ENCODE measurements at places on chromosomes 2 and 18.
A peak's percentile ranks its signal among the peaks of the same experiment; 100 is the strongest.

DNA sequence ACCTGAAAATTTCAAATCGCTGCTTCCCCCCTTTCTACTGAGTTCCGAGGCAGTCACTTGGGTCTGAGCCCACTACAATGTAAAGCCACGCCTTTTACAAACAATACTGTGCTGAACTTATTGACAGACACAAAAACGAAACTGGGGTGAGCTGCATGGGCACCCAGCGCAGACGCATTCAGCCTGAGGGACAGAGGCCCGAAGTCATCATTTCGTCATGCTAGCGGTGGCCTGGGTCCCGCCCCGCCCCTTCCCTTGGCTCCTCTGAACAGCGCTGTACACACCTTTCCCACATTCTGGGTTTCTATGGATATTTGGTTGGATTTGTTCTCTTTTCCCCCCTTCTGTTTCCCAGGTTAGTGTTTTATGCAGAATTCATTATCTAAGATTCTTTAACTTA lies 71.7 kb downstream of the EIPR1 start:
- DNase-seq, result no peak

GRCh38 chr18:62571648-62572047 lies 48.8 kb downstream of the ZCCHC2 start:
- DNase-seq, result no peak

GRCh38 chr2:128797092-128797491 lies 478.4 kb upstream of the HS6ST1 start:
- DNase-seq, result no peak

DNA sequence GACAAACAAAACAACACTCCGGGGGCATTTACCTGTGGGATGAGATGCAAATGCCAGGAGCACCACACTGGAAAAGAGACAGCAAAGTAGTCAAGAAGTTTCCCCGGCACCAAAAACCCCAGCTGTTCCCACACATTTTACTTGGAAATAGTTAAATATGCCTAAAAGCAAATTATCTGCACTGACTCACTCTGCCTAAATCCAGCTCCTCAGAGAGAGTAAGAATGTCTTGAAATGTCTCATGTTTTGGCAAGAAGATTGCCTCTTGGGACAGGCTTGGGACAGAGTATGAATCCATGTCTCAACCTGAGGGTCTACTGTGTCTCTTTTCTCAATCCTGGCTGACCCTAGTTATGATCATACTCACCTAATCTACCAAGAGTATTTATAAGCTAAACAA lies 87.5 kb upstream of the RIOK3 start:
- DNase-seq, result no peak

DNA sequence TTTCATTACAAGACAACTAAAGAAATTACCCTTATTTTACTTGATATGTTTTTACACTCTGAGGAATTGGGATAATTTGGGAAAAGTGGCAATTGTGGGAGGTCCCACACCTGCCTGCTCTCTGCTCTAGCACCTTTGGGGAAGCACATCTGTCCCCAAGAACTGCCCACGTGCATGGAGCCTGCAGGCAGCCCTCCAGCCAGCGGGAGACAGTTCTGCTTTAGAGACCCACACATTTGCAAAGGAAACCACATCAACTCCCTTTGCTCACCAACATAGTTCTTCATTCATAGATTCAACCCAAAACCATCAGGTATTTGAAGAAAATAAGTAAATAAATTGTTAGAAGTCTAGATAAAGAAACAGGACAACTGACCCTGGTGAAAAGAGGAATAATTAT lies 239.9 kb upstream of the ID2 start:
- DNase-seq, result no peak

DNA sequence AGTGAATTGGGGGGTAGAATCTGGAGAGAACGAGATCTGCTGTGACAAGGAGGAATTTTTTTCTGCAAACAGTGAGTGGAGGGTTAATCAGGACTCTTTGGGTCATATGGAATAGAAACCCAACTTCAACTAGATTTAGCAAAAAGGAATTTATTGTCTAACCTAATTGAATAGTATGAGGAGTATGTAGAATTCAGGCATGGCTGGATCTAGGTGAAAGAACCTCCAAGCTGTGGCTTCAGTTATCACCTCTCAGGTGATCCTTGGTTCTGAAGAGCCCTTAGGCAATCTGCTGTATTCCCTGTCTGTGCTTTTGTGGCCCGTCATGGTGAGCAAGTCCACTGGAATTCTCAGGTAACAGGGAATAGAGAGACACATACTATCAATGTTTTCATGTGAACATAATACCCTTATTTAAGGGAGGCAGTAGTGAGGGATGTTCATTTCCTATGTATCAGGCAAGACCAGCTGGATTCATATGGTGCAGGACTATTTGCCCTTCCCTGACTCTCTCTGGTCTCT lies 164.7 kb downstream of the ALPK2 start:
- no peak for DNase-seq

- DNase-seq, result no peak
Measured at GRCh38 chr2:67159929-67160328, 237.2 kb upstream of the ETAA1 start.

GRCh38 chr18:8681196-8681595 lies 24.2 kb upstream of the MTCL1 start:
- no peak for DNase-seq

DNA sequence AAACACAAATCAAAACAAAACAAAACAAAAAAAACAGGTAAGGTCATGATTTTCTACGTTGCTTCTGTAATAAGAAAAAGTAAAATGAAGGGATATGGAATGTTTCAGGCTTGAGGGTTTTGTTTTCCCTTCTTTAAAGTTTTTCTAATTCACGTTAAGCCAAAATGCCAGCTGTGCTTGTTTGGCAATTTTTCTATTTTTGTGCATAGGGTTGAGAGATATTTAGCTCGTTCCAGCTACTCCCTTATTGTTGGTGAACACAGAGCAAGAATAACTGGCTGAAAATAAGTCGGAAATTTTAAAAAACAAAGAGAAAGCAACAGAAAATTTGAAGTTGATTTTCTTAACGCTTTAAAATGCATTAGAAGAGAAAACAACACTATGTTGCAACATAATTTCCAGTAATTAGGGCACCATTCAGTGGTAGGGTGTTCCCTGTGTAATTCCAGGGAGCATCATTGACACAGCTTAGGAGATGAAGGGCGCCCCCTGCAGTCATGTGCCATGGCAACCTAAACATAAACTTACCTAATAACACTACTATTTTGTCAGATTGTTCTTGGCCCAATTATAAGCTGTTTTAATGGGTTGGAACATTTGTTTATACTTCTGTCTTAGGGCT lies 99.5 kb downstream of the DTNA start:
- no peak for DNase-seq

GRCh38 chr2:88959480-88960204 lies 268.2 kb downstream of the RPIA start:
- DNase-seq, result no peak

DNA sequence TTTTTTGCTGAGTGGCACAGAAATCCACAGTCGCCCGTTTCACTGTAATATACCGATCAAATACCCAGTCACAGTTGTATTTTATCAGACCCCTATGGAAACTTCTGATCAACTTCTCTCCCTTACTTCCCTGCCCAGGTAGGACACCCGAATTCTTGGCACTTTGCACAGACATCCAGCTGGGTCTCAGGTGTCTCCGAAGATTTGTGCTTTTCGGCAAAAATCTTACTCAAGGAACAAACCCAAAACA lies 596 bp downstream of the MREG start:
- no peak for DNase-seq

DNA sequence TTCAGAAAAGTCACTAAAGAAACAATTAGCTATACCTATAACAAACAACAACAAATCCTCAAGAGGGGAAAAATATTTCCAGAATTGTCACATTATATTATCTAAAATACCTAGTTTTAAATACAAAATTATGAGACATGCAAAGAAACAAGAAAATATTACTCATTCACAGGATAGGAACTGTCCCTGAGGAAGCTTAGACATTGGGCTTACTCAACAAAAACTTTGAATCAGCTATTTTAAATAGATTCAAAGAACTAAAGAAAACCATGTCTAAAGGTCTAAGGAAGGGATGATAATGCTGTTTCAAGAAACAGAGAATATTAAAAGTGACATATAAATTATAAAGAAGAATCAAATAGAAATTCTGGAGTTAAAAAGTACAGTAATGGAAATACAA lies 131.9 kb upstream of the ZNF516 start:
- no peak for DNase-seq

DNA sequence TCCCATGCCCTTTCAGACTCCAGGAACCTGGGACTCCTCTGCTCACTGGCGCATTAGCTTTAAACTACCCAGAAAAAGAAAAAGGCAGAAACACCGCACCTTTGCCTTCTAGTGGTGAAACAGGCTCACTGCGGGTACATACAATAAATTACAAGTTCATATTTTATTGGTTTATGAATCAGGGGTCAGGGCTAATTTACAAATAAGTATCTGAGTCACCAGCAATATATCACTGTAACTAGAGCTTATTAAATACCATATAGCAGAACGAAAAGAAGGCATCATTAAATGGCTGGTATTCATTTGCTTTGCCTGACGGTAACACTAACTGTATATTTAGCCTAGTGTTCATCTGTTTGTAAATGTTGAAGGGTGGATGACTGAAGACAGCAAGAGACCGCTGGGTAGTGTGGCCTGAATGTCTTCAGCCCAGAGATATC lies 26.9 kb upstream of the DTNB start:
- DNase-seq, result peak; percentile 5

DNA sequence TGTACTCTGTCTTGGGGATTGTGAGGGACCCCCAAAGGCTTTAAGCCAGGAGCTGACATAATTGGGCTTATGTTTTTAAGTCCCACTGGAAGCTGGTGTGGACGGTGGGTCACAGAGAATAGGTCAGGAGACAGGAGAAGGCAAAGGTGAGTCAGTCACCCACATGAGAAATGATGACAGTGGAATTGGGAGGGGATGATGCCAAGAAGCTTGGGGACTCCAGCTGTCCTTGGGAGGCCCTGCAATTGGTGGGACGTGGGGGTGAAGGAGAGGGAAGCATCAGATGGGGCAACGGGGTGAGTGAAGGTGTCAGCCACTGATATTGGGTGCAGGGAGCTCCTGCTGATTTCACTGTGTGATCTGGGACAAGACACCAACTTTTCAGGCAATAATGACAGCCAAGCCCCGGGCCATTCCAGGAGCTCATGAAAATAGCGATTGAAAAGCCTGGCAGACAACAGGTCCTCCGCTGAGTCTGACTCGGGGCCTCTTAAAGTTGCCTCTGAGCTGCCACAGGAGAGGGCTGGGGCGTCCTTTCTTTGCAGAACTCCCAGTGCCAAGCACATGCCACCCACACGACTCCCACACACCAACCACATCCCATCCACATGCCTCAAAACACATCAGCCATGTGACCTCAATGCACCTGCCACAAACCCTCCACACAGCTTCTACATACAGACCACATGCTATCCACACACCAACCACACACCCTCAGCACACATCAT lies 13.4 kb downstream of the TNS1 start:
- DNase-seq, result no peak

DNA sequence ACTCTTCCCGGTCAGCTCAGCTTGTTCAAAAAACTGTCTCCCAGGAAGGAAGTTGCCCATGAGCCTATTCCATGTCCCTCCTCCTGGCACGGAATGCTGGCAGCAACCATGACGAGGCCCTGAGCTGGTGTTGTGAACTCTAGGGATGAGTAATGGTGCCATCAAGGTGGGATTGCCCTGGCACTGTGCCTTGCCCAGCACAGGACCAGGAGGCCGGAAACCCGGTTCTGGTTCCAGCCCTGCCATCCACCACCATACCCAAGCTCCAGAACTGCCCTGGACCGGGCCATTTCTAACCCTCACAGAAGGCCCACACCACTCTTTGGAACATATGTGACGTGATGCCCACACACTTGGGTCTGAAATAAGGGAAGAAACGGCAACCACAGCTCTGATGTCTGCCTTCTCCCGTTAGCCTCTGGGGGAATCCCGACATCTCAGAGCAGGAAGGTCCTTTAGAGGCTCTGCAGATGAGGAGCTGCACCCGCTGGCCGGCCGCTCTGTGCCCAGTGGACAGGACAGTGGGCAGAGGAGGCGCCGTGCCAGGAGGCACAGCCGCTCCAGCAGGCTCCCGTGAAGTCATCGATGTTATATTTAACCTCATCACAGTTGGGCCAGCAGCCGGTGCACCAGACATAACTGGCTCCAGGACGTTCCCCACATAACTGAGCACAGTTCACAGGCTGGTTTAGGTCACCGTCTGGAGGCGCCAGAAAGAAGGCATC lies 462.1 kb upstream of the ID2 start:
- DNase-seq, result no peak

DNA sequence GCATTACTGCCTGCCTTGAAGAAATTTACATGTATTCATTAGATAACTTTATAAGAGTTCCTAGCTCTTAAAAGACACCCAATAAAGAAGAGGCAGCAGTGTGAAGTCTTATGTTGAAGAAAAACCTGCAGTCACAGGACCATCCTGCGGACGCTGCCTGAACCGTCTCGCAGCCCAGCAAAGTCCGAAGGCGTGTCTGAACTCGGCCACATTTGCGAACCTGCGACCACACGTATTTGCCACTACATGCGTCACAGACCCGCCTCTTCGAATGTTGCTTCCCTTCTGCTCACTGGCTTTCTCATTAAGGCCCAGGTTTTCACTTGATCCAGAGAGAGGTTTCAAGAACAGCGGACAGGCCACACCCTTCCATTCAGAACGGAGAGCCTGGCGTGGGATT lies 41.2 kb downstream of the CNGA3 start:
- no peak for DNase-seq

DNA sequence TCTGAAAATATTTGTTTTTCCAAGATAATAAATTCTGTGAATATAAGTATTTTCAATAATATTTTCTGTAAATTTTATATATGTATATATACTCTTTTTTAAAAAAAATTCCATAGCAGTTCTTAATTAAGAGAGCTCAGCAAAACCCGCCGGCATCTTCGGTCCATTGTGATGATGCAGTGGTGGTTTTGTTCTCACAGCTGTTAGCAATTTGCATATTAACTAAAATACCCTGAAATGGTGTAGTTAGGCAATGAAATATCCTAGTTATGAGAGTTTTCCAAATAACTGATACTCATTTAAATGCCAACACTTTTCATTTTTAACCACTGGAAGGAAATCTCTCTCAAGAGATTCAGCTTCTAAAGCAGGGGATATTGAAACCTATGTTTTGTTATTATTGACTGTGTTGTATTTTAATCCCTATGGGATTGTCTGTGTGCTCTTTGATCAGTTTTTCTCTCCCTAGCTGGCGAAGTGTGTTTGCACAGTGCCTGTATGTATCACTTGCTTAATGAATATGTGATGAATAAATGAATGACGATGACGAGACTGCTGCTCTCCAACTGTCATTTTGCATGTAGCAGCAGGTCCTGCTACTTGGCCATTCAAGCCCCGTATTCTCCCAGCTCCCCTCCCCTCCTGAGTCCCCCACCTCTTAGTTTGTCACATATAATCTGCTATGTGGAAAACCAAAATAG lies 42.4 kb downstream of the PSMG2 start:
- no peak for DNase-seq

DNA sequence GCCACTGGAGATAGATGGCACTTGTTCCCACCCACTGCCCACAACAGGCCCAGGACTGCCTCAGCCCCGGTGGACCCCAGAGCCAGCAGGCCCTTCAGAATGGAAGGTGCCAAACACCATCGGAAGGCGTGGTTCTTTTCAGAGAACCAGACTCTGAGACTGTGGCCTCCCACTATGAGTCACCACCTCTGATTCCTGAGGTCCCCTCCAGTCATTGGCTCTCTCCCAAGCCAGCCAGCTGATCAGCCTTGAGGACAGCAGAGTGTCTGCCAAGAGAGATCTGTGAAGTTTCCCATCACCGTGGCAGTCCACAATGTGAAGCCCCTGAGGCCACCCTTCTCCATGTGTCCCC lies 10.4 kb upstream of the MAP3K2 start:
- no peak for DNase-seq

- DNase-seq, result no peak
Measured at GRCh38 chr18:50340078-50340477, 34.8 kb upstream of the SKA1 start.

GRCh38 chr2:17793803-17794354 lies 22.4 kb upstream of the MSGN1 start:
- DNase-seq, result no peak
